ENCODE measurements at places on chromosomes 3 and 15.

- DNase-seq, result peak; percentile 91
Measured at GRCh38 chr3:195182470-195182795, 88.5 kb downstream of the XXYLT1 start.

DNA sequence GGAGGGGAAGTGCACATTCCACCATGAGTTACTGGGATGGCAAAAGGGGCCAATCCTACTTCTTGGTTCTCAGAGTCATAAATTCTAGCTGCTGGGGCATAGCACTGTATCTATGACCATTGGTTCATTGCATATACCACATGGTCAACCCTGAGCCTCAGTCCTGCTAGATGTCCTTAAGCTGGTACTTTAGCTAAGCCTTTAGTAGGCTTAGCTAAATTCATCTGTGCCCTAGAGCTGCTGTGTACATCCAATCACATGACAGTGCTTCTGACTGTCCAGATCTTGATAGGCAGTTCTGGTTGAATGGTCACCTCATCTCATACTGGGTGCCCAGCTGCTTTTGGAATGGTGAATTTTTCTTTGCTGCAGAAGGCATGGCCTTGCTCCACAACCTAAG, 8.2 kb downstream of the NDUFB4 start:
- DNase-seq, result no peak

DNA sequence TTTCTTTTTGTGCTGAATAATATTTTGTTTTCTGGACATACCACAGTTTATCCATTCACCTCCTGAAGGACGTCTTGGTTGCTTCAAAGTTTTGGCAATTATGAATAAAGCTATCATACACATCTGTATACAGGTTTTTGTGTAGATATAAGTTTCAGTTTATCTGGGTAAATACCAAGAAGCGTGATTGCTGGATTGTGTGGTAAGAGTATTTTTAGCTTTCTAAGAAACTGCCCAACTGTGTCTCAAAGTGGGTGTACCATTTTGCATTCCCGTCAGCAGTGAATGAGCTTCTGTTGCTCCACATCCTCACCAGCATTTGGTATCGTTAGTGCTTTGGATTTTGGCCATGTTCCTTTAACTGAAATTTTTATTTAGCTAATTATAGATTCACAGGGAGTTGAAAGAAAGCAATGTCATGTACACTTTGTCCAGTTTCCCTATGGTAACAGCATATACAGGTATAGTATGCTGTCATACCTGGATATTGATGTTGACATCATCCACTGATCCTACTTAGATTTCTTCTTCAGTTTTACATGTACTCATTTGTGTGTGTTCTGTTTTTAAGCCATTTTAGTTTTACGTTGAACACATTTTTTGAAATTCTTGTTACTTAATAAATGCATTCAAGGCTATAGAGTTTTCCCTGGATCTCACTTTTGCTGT, 11.9 kb downstream of the ARID3B start:
- no peak for DNase-seq

GRCh38 chr3:105397974-105398373, 31.3 kb downstream of the ALCAM start:
- no peak for DNase-seq

DNA sequence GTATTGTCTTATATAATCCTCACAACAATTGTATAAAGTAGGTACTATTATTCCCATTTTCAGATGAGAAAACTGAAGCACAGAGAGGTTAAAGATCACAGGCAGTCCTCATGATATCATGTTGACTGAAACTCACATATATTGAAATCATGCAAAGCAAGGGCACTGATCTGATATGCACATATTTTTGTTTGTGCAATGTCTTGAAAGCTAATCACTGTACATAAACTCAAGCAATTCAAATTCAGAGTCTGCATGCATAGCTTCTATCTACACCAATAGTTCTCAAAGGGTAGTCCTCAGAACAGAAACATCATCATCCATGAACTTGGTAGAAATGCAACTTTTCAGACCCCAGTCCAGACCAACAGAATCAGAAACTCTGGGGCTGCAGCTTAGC, 119.2 kb upstream of the STT3B start:
- DNase-seq, result no peak

- DNase-seq, result no peak
Measured at GRCh38 chr3:5205165-5205941, 17.8 kb downstream of the EDEM1 start.

DNA sequence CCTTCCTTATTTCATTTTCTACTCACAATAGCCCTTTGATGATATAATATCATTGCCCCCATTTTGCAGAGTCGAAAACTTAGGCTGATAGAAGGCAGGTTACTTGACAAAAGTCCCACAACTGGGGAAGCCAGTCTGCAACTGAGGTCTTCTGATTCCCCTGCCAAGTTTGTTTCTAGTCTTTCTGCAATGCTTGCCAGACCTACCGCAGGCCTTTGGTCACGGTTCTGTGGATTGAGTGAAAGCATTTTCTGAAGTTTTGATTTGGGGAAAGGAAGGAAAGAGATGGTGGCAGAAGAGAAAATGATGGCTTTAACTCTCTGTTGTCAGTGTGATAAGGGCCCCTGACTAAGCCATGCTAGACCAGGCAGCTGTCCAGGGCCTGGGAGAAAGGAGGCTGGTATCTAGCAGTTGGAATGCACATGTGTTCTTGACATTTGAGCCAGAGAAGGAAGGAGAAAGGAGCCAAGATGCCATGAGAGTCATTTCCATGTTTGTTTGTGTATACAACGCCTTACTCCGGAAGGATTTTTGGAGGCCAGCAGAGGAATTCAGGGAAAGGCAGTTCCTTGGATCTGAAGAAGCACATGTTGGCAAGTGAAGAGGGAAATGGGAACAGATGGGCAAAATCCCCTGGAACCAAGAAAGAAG, 29.9 kb downstream of the FAH start:
- DNase-seq, result peak; percentile 73

- DNase-seq, result no peak
Measured at GRCh38 chr3:119628390-119628789, 30.7 kb downstream of the PLA1A start.

- peak; percentile 65 for DNase-seq
Measured at GRCh38 chr3:11784971-11785377, 61.7 kb downstream of the TAMM41 start.

DNA sequence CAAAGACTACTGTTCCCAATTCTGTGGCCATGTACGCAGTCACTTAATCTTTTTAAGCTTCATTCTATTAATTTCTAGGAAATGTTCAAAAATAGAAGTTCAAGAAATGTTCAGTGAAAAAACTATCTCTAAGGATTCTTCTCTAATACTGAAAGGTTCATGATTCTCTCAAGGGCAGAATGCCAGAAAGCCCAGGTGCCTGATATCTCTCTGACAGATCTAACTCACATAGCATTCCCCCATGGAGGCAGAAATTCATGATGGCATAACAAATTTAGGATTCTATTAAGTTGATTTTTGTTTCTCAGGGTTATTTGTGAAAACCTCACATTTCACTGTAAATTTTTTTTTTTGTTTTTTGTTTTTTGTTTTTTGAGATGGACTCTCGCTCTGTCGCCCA, 17.5 kb downstream of the CHRM5 start:
- no peak for DNase-seq

DNA sequence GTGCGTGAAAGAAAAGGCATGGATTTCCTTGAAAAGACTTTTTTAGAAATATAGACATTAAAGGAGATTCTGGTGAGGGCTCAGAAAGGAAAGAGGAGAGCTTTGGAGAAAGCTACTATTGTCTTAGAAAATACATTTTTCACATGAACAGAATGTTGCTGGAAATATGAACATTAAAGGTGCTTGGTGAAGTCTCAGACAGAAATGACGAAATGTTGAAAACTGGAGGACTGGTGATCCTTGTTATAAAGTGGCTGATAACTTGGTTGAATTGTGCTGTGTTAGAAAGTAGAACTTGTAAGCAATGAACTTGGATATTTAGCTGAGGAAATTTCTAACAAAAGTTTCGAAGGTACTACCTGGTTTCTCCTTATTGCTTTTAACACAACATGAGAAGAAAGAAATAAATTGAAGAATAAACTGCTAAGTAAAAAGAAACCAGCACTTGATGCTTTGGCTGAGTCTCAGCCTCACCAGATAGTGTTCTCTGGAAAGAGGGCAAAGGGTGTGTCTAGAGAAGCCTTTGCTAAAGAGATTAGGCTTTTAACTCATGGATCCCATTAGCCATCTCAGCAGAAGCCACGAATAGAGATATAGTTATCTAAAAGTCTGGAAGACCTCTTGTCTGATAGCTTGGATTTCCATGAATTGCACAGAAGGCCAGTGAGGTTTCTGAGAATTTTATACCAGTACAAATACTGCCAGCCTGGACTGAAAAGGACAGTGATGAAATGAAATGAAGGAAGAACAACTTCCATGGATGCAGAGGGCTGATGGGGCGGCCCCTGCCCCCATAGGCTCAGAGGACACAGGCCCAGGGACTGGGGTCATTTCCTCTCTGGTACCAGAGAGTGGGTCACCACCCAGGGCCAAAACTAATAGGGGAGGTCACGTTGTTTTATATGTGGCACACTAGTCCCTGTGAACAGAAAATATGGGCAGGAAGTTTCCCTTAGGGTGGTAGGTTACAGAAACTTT, 91.5 kb downstream of the RPL22L1 start:
- DNase-seq, result no peak

GRCh38 chr3:139355476-139355875, 11.7 kb downstream of the MRPS22 start:
- no peak for DNase-seq

DNA sequence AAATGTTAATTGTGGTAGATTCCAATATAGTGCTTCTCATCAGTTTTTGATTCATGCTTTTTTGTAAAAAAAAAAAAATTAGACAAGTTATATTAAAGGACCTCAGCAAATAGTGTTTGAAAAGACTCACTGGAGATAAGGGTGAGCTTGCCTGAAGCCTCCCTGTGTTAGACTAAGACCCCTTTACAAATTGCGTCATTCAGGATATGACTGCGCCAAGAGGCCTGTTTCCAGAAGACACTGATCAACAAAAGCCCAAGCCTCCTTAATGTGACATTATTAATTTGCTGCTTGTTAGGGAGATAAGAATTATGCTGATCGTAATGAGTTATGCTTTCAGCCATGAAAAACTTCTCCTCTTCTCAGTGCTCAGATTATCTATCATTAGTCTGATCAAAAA, 13.0 kb upstream of the DNAJC13 start:
- DNase-seq, result peak; percentile 73

- DNase-seq, result no peak
Measured at GRCh38 chr15:85172846-85173490, 191.3 kb downstream of the PDE8A start.

- no peak for DNase-seq
Measured at GRCh38 chr15:101568821-101569555, 79.5 kb upstream of the PCSK6 start.

GRCh38 chr15:31309893-31310606, 16.6 kb upstream of the KLF13 start:
- DNase-seq, result no peak

GRCh38 chr3:65672061-65672460, 366.7 kb downstream of the MAGI1 start:
- DNase-seq, result no peak

DNA sequence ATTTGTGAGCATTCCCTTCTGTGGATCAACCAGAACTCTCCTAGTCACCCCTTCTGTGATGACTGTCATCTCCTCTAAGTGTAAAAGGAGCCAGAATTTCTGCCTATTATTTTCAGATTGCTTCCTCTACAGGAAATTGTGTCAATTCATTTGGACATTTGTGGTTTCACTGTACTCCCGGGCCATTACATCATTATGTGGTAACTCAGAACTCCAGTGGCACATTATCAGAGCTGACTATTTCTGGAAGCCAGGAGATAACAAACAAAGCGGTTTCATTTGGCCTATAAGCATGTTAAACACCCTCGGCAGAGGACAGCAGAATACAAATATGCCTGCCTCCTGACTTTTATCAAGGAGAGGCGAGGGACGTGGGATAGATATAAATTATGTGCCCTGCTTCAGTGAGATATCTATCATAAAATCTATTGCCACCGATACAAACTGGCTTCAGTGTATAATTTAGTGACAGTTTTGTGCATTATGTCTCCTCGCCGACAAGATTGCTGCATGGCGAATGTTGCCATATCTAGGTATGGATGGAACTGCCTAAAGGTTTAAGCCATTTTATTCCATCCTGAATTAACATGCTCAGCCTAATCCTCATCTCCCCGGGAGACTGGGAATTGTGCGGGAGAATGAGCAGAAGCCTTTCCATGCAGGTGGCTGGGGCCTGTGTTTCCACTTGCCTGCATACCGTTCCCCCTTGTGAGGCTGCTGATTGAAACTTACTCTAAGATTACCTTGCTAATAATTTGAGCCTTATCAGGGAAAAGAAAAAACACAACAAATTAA, 193.4 kb upstream of the SEMA6D start:
- peak; percentile 13 for DNase-seq

DNA sequence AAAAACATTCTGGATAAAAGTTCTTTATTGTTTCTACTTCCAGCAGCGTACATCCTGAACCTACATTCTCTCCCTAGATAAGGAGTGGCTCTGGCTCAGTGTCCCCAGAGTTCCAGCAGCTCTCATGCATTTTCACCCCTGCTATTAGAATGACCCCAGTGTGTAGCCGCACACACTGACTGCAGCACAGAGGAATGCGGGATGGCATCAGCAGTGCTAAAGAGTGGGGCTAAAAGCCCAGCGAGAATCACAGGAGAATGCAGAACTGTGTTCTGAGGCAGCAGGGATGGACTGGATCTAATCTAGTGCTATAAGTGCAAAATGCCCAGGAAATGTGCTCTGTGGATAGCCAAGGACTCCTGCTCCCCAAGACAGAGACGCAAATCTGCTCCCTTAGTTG, 66.4 kb upstream of the TJP1 start:
- peak; percentile 30 for DNase-seq

GRCh38 chr15:92092289-92093105, 239.0 kb downstream of the SLCO3A1 start:
- DNase-seq, result no peak

GRCh38 chr15:56844471-56844870, 74.0 kb upstream of the TCF12 start:
- no peak for DNase-seq

DNA sequence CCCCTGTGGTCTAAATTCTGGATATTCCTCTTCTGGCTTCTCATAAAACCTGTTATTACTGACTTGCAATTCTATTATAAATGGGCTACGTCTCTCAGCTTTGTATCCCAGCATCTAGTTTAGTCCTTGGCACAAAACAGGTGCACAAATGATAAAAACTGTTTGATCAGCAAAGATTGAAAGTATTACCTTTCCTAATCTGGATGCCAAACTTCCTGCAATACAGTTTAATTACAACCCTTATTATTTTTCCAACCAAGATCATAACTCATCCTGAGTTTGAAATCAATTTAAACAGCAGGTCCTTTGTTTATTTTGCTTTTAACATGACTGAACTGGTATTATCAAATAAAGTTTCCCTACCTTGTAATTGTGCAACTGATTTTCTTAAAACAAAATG, 132.6 kb downstream of the ATP1B3 start:
- no peak for DNase-seq

GRCh38 chr15:89500397-89501270, 4.3 kb upstream of the RHCG start:
- DNase-seq, result no peak

GRCh38 chr3:23085261-23085660, 117.9 kb upstream of the UBE2E2 start:
- no peak for DNase-seq

Measured in lung microvascular endothelial cell (primary cell).